T-cell (primary cell): ENCODE measurements at places on chromosomes 6 and 20. TPM values are rescaled to one million over a fixed set of nuclear protein-coding genes. Genes with fewer than 3 reads are reported as not detected.

LTB gene
- total RNA-seq: 813 TPM

KCNK16 gene
- not detected for total RNA-seq

ABT1 gene
- total RNA-seq: 27.6 TPM

PRND gene
- not detected for total RNA-seq

ADGRF5 gene
- total RNA-seq: 0.32 TPM

UBD gene
- total RNA-seq: not detected

NKAIN4 gene
- not detected for total RNA-seq

KCNG1 gene
- total RNA-seq: 0.82 TPM

OR12D3 gene
- total RNA-seq: not detected

LINC00237 gene
- not detected for total RNA-seq

TUBB2B gene
- total RNA-seq: 1.1 TPM

GRCh38 chr6:153160221-153160620 is 29.1 kb upstream of the RGS17 start:
- no peaks in the 10 kb centered on the region for H3K27me3 ChIP-seq
- H3K4me1 ChIP-seq: no peaks in the 10 kb centered on the region
- no peak for DNase-seq
- H3K4me3 ChIP-seq: no peak overlapping the region

GRCh38 chr20:48603116-48603818 is 224.5 kb downstream of the PREX1 start:
- H3K27me3 ChIP-seq: peaks cover 31% of the 10 kb centered on the region
- H3K27ac ChIP-seq: no peak overlapping the region
- DNase-seq: no peak
- H3K36me3 ChIP-seq: no peaks in the 10 kb centered on the region

GRCh38 chr6:135842618-135843392 is 8.7 kb upstream of the PDE7B start:
- no peak overlapping the region for H3K27ac ChIP-seq
- H3K4me3 ChIP-seq: no peak overlapping the region

DNA sequence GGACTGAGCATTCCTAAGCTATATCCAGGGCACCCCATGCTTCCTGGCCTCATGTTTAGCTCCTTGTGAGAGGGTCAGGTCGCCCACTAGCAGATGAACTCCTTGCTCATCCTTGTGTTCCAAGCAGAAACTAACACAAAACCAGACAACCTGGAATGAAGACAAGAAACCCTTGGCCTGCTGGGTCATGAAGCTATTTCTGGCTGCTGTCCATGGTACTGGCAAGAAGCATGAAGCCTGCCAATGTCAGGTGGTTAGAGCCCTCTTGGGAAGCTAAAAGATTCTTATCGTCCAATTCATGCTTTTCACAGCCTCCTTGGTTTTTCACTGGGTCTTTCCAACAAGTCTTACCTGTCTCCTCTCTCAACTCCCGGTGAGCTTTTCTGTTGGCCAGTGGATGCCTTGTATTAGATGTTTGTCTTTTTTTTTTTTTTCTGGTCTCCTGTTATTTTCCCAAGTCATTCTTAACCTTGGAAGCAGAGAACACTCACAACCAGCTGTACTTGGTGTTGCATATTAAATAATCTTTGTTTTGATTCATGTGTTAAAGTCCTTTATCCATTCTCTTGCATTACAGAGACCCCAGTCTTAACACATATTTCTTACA is 180.3 kb downstream of the ANKRD60 start:
- no peaks in the 10 kb centered on the region for H3K4me1 ChIP-seq
- H3K4me3 ChIP-seq: no peak overlapping the region
- H3K27ac ChIP-seq: no peak overlapping the region
- H3K36me3 ChIP-seq: no peaks in the 10 kb centered on the region

DNA sequence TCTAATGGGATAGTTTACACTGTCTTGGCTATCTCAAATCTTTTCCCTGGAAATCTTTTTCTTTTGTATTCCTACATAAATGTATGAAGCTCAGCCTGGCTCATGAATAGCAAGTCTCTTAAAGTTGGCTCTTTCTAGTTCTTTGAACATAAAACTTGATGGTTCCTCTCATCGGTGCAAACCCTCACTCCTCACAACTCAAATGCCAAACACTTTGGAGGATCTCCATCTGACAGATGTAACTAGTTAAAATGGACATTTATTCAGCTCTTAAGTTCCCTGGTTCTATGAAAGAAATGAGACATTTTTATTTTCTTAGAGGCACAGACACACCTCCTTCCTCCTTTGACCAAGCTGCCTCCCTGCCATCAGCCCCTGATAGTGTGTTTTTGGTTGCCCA is 43.6 kb upstream of the IL17A start:
- no peak overlapping the region for H3K27ac ChIP-seq
- no peaks in the 10 kb centered on the region for H3K4me1 ChIP-seq
- H3K27me3 ChIP-seq: peaks cover 14% of the 10 kb centered on the region
- H3K4me3 ChIP-seq: no peak overlapping the region
- H3K36me3 ChIP-seq: no peaks in the 10 kb centered on the region

GRCh38 chr6:44249082-44249748 is 2.3 kb downstream of the HSP90AB1 start:
- peaks cover 9% of the 10 kb centered on the region for H3K4me1 ChIP-seq
- no peak for DNase-seq
- H3K4me3 ChIP-seq: peak overlapping the region; percentile 35
- no peaks in the 10 kb centered on the region for H3K27me3 ChIP-seq

GRCh38 chr6:1814279-1814678 is 204.6 kb downstream of the FOXC1 start:
- H3K27me3 ChIP-seq: no peaks in the 10 kb centered on the region
- no peak for DNase-seq
- H3K27ac ChIP-seq: no peak overlapping the region
- peaks cover 2% of the 10 kb centered on the region for H3K4me1 ChIP-seq
- no peaks in the 10 kb centered on the region for H3K36me3 ChIP-seq
- no peak overlapping the region for H3K4me3 ChIP-seq

GRCh38 chr6:134733801-134734200 is 216.1 kb downstream of the ALDH8A1 start:
- no peaks in the 10 kb centered on the region for H3K4me1 ChIP-seq
- H3K27ac ChIP-seq: no peak overlapping the region
- peaks cover 3% of the 10 kb centered on the region for H3K27me3 ChIP-seq
- no peak for DNase-seq

DNA sequence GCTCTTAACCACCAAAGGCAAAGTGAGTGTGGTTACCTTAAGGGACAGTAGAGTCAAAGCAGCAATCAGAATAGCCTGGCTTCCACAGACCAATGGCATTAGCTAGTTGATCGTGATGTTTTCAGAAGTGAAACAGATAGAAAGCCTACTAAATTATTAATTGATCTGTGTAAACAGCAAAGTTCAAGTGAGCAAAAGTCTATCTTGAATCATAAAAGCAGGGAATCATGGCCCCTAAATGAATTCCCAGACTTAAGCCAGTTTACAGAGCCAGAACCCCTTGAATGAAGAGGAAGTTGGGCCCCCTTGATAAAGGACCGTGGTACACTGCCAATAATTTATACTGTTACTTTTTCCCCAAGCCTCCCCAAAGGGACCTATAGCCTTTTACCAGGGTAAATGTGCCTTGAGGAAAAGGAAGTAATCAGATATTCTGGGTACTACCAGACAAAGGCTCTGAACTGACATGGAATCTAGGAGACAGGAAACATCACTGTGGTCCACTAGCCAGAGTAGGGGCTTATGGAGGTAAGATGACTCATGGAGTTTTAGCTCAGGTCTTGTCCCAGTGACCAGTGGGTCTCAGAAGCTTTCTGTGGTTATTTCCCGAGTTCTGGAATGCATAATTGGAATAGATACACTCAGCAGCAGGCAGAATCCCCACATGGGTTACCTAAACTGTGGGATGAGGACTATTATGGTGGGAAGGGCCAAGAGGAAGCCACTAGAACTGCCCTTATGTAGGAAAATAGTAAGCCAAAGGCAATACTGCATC is 317.5 kb downstream of the CD83 start:
- H3K27me3 ChIP-seq: no peaks in the 10 kb centered on the region
- H3K4me3 ChIP-seq: no peak overlapping the region
- H3K36me3 ChIP-seq: no peaks in the 10 kb centered on the region
- DNase-seq: no peak

GRCh38 chr6:150363733-150364132 is 5.1 kb upstream of the IYD start:
- no peaks in the 10 kb centered on the region for H3K4me1 ChIP-seq
- peaks cover 5% of the 10 kb centered on the region for H3K27me3 ChIP-seq
- H3K36me3 ChIP-seq: no peaks in the 10 kb centered on the region
- DNase-seq: no peak

DNA sequence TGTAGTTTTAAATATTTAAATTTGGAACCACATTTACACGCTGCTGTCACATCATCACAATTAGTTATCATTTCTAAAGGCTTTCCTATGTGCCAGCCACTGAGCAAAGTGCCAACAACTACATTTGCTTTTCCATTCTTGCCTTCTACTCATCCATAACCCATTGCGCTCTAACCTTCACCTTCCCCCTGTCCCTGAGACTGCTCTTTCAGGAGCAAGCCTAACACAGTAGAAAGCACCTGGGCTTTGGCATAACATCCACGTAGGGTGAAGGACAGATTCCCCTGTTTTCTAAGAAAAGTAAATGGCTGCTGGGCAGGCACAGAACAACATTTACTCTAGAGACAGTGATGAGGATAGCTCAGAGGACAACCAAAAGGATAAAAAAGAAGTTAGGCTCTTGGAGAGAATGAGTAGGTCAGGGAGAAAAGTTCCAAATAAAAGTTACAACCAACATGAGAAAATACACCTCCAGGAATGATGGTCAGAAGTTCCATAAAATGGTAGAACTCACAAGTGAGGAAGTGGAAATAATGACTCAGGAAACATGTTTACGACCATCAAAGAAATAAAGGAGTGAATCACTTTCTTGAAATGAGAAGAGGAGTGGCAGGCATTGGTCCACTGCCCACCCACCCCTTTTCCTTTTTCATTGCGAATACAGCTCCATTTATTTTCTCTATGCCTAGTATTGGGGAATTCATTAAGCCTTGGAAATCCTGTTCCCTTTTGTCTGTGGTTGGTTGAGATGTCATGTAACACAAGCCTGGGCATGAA is 77.2 kb downstream of the PFDN4 start:
- no peak overlapping the region for H3K27ac ChIP-seq
- H3K36me3 ChIP-seq: no peaks in the 10 kb centered on the region
- no peaks in the 10 kb centered on the region for H3K27me3 ChIP-seq

- H3K4me3 ChIP-seq: no peak overlapping the region
- H3K27me3 ChIP-seq: no peaks in the 10 kb centered on the region
- DNase-seq: no peak
- no peak overlapping the region for H3K27ac ChIP-seq
- no peaks in the 10 kb centered on the region for H3K36me3 ChIP-seq
- H3K4me1 ChIP-seq: no peaks in the 10 kb centered on the region
These were observed 2.0 kb downstream of the KCNK16 start for GRCh38 chr6:39320363-39320984.

- peaks cover 45% of the 10 kb centered on the region for H3K27me3 ChIP-seq
- no peak overlapping the region for H3K27ac ChIP-seq
- H3K4me3 ChIP-seq: no peak overlapping the region
- DNase-seq: no peak
- peaks cover 6% of the 10 kb centered on the region for H3K4me1 ChIP-seq
These were observed 17.6 kb downstream of the NTSR1 start for GRCh38 chr20:62726276-62726675.

GRCh38 chr6:133055441-133055966 is 185.7 kb upstream of the EYA4 start:
- no peaks in the 10 kb centered on the region for H3K36me3 ChIP-seq
- H3K27ac ChIP-seq: no peak overlapping the region
- H3K27me3 ChIP-seq: no peaks in the 10 kb centered on the region
- no peak for DNase-seq
- no peak overlapping the region for H3K4me3 ChIP-seq

DNA sequence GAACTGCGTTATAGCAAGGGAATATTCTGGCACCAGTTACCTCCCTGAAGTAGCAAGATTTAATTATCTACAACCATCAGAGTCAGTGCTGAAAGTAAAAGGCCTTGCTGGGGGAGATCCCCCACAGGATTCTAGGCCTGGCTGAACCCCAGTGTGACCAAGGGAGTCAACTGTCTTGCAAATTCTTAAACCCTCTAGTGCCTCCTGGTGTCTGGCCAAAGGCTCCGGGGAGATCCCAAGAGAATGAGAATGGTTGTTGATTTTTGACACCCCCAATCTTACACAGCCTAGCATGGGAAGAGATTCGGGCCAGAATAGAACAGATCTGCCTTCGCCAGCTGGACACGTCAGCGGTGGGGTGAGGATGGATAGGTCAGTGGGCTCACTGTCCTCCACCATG is 179.4 kb downstream of the ERMARD start:
- DNase-seq: no peak
- peaks cover 38% of the 10 kb centered on the region for H3K27me3 ChIP-seq
- no peak overlapping the region for H3K27ac ChIP-seq
- H3K4me1 ChIP-seq: no peaks in the 10 kb centered on the region

GRCh38 chr6:46263707-46264086 is 92.9 kb upstream of the ENPP5 start:
- H3K36me3 ChIP-seq: no peaks in the 10 kb centered on the region
- no peak for DNase-seq
- no peak overlapping the region for H3K4me3 ChIP-seq
- no peak overlapping the region for H3K27ac ChIP-seq
